MCF 10A (cell line): ENCODE measurements at places on chromosomes 13 and 19. TPM values are rescaled to one million over a fixed set of nuclear protein-coding genes. Genes with fewer than 3 reads are reported as not detected.

SPTBN4 gene
- 0.63 and 1.1 TPM in 2 replicates for total RNA-seq

- DNase-seq, result no peak
Measured at GRCh38 chr19:50728084-50728737, 5.0 kb downstream of the CLEC11A start.

DNA sequence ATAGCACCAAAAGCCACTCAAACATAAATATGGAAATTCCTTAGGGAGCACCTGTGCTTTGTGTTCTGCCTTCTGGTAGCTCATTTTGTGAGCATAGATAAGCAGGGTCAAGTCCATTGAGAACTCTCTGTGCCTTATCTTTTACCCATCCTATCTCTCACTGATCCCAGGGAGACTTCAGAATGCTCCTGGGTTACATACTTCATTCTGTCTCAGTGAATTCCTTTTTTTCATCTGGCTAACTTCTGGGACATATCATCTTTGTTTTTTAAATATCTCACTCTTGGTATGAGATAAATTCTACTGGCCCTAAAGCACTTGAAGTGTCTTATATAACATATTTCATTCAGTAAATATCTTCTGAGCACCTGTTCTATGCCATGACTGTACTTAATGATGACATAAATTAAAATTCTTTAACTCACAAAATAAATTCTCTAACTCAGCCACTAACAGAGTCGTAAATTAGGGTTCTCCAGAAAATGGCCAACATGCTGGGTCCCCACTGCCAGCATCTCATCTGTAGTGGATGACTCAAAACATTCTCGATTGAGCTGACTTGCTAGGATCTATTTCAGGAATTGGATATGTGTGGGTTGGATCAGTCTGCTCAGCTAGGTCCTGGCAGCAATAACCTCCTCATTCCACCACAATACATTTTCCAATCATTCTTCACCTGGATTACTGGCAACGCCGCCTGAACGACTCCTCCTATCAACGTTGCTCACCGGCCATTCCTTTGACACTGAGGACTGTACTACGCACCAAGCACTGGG is 170.2 kb downstream of the FOXO1 start:
- DNase-seq, result no peak

ATF5 gene
- 23.7 and 24.5 TPM in 2 replicates for total RNA-seq

DNA sequence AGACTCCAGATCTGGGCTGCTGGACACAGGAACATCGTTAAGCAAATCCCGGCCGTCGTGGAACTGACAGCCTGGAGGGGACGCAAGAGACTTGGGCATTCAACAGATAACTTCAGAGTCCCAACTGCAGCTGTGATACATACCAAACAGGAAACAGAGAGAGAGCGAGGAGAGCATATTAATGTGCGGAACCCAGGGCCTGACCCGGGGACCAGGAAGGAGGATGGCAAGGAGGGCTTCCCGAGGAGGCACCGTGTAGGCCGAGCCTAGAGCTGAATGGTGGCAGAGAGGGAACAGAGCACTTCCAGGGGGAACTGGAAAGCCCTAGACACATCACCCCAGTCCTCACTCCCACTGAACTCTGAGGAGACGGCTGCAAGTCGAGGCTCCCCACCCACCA is 68.1 kb downstream of the SIPA1L3 start:
- no peak for DNase-seq

- no peak for DNase-seq
Measured at GRCh38 chr13:26541041-26541440, 16.4 kb upstream of the WASF3 start.

PLK5 gene
- total RNA-seq, result 0.21 and 0.22 TPM in 2 replicates

DNA sequence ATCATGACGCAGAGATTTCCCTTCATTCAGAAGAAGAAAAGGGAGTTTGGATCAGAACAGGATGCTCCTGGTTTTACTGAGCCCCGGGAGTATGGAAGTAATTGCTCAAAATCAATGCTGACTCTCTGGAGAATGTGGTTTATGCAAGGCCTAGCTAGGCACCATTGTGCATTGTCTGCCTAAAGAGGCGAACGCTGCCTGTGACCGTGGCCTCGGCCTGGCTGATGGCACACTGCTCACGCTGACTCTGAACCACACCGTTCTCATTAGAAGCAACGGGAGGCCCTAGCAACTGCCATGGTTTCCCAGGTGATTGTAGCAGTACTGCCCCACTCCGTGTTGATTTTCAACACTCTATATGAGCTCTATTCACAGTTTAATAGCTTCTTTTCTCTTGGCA is 41.7 kb upstream of the UBL3 start:
- DNase-seq, result no peak

ZNF497 gene
- 3.2 and 3.9 TPM in 2 replicates for total RNA-seq

DNA sequence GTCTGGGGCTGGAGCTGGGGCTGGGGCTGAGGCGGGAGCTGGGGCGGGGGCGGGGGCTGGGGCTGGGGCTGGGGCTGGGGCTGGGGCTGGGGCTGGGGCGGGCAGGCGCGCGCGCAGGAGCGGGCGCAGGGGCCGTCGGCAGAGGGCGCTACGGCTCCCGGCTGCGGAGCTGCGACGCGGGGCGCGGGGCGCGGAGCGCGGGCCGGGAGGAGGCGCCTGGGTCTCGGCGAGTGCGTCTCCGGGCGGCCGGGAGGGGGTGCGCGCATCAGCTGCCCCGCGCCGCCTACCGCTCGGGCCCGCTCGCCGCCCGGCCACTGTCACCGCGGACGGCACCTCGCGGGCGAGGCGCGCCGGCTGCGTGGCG is 422 bp upstream of the MTUS2 start:
- no peak for DNase-seq

DNA sequence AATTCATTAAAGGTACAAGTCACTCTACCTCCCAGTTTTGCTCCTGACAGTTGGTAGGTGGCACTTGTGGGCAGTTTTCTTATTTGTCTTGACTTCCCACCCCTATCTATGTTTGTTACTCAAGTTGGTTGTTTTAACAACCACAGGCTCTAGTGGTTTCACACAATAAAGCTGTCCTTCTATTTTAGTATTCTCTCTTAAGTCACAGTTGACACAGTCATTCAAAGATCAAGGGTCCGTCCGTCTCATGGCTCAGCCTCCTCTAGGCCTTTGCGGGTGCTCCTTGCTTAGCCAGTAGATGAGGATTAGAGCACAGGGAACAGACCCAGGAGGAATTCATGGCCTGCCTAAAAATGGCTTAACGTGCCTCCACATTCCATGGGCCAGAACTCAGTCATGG is 573.7 kb downstream of the IRS2 start:
- DNase-seq, result no peak

- DNase-seq, result peak; percentile 67
Measured at GRCh38 chr19:17294051-17294891, 9.0 kb downstream of the ABHD8 start.

- no peak for DNase-seq
Measured at GRCh38 chr19:40078377-40078776, 12.4 kb downstream of the ZNF780A start.

IZUMO1 gene
- 3.5 and 4.2 TPM in 2 replicates for total RNA-seq

- no peak for DNase-seq
Measured at GRCh38 chr19:46921071-46921470, 60.3 kb downstream of the ARHGAP35 start.

DNA sequence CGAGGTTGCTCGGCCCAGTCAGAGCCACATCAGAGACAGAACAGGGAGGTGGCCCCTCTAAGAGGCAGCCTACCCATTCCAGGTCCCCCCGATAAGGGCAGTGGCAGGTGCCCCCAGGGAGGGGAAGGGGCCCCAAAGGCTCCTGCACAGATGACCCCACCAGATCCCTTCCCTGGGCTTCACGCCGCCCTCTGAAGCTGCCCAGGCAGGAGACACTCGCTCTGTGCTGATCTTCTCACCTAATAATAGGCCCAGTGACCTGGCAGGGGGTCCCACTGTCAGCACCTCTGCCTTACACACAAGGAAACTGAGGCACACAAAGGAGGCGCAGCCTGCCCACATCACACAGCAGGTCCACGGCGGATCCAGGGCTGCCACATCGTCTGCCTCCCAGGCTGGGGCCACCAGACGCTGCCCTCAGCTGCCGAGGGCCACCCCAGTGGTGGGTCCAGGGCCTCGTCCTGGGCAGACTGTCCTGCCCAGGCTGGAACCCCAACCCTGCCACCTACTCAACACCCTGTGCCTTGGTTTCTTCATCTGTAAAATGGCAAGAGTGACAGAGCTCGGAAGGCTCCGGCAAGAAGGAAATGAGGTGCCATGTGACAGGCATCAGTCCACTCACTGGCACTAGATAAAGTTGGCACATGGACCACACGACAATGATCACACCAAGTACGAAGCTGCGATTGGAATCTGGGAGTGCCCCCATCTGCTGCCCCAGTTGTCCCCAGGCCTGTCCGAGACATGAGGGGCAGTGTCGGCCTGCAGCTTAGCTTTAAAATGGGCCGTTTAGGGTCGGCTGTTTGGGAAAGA is 56.5 kb downstream of the KLF2 start:
- no peak for DNase-seq

DNA sequence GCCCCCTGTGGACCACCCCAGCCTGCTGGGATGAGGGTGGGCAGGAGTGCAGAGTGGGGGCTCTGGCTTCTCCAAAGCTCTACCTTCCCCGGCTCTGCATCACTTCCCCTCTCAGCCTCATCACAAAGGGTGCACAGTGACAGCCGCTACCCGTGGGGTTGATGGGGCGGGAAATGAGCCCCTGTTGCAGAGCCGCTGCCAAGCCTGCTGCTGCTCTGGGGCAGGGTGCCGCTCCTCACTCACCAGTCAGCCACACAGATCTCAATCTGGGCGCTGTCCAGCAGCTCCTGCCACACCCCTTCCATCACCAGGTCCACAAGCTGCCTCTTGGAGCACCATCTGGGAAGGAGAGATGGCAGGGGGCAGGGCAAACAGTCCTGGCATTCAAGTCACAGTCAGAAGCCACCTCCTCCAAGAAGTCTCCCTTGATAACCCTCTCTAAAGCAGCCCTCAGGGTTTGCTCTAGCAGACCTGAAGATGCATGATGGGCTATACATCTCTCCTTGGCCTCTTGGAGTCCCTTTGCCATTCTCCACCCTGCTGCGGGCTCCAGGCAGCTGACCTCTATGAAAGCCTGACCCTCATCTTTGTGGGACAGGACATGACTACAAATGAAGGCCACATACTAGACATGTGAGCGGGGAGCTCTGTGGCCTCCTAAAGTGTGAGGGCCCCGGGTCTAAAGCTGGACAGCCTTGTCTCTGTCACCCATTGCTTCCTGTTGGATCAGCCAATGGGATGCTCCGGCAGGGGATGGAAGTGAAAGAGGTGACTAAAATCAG is 15.7 kb downstream of the MRPS12 start:
- peak; percentile 11 for DNase-seq

DNA sequence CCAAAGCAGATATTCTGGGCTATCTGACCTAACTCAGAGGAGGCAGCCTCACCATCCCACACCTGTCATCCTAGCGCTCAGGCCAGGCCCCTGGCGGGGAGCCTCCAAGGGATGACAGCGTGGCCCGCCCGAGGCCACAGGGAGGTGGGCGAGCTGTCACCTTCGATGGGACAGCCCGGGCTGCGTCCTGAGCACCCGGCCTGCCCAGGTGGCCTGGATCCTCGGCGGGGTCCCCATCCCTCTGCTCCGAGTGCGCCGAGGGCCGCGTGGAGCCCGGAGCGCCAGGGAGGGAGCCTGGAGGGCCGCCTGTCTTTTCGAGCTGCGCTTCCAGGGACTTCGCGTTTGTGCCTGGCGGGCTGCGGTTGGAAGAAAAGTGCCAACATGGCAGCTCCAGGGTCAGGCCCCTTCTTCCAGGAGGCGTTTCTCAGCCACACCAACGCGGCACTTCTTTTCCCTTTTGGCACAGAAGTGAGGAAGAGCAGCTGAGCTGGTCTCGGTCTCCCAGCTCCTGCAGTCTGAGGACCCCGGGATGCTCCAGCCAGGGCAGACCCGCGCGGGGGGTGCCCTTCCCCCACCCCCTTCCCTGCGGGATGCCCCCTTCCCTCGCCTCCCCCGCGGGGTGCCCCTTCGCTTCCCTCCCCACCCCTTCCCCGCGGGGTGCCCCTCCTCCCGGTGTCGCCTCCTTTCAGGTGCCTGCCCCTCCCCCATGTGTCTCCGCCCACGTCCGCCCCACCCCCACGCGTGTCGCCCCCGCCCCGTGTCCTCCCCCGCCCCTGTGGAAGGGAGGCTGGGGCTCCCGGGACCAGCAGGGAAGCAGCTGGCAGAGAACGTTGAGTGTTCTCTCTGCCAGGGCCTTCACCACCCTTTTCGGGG is 42.3 kb downstream of the GJA3 start:
- no peak for DNase-seq

GRCh38 chr19:3565139-3565538 is 7.6 kb upstream of the HMG20B start:
- DNase-seq, result peak; percentile 92

DNA sequence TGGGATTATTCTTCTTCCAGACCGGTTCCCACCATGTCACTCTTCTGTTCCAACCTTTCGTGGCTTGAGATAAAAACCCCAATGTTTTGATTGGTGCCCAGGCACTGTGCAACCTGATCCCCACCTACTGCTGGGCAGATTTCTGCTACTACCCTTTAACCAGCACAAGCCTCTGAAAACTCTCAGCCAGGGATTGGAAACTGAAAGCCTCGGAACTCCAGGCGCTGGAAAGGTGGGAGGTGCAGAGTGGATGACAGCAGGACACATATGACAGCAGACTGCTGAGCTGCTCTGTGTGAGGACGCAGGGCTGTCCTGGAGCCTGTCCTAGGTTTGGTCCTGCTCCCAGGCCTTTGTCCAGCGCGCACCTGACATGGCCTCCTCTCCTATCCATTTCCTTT is 68.5 kb upstream of the GTF3A start:
- no peak for DNase-seq

DNA sequence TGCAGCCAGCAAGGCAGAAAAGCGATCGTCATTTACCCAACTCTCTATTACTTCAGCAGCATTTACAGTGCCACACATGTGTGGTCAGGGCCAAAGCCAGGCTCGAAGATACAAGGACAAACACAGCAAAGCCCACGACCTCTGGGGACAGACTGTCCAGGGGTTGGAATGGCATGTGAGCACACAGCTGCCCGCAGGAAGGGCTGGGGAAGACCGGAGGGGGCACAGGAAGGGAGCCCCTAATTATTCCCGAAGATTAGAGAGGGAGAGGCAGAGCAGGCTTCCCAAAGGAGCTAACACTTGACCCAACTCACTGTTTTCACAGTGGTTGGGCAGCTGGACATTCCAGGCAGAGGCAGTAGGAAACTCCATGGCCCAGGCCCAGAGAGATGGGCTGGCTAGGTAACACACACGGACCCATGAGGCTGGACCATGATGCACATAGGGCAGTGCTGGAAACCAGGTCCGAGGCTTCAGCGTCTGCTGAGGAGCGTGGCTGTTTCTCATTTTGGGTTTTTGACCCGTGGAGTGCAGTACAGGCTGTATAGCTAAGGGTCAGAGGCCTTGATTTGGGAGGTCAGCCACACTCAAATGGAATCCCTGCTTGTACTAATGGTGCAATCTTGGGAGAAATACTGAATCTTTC is 179.8 kb downstream of the FOXO1 start:
- DNase-seq, result no peak

DNA sequence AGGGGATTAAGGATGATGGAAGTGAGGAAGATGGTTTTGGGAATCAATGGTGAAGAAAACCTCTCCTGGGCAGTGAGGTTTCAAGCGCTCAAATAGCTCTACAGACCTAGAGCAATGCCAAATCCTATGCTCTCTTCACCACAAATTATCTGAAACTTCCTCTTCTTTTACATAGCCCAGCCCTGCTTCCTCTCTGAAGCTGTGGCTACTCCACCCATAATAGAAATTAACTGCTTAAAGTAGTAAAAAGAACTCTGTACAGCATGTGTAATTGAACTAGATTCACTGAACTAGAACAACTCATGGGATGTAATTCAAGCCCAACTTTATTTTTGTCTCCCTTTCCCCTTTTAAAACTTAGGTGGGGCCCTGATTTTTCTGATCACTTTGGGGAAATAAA is 20.4 kb upstream of the IFT88 start:
- DNase-seq, result no peak

GRCh38 chr19:7658219-7658686 is 10.6 kb upstream of the RETN start:
- no peak for DNase-seq

KPNA3 gene
- 40.6 and 41.3 TPM in 2 replicates for total RNA-seq

- DNase-seq, result no peak
Measured at GRCh38 chr19:36121486-36122124, 6.3 kb downstream of the TBCB start.
